ENCODE measurements at places on chromosomes 3 and 15.

GRCh38 chr3:196976941-196977340 lies 8.3 kb upstream of the PIGZ start:
- DNase-seq = no peak

DNA sequence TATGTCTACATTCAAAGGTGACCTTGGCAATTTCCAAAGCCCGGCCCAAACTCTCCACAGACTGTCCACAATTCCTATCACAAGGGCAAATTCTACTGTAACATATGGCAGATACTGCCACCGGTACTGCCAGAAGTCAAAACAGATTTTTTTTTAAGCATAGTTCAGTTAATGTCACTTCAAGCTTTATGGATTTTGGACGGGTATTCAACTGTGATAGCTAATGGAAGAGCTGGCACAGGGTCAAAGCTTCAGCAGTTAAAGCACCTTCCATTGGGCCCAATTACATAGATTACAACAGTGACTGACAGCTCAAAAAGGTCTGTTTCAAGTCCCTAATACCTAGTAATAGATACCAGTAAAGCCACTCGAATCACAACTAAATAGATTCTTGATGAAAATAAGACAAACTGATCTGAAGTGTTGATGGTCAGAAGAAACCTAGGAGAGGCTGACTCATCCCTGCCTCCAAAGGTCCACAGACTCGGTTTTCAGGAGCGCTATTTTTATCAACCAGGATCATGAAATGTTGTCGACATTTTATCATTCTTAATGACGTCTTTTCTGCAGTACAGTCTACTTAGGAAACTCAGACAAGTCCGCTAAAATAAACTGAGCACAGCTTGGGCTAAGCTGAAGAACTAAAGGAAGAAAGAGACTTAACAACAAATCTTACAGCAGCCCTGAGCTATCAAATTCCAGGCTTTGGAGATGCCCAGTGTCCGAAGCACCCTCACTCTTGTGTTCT lies 38.7 kb downstream of the ANXA2 start:
- DNase-seq = no peak

GRCh38 chr15:86743283-86743903 lies 663.7 kb downstream of the AGBL1 start:
- DNase-seq = peak; percentile 1

DNA sequence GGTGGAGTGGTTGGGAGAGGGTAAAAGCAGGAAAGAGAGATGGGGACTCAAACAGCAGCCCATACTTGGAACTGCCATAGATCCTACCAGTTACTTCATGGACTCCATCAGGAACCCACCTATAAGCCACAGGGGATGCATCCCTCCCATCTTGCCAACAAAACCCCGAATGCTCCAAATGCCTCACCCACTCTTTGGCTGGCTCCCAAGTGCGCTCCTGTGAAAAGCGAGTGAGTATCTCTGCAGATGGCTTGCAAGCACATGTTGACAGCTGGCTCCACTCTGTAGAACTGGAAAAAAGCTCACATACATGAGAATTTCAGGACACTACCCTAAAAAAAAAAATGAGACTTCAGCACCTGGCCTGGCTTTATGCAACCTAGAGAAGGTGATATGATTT lies 151.0 kb downstream of the UBE3A start:
- DNase-seq = no peak

DNA sequence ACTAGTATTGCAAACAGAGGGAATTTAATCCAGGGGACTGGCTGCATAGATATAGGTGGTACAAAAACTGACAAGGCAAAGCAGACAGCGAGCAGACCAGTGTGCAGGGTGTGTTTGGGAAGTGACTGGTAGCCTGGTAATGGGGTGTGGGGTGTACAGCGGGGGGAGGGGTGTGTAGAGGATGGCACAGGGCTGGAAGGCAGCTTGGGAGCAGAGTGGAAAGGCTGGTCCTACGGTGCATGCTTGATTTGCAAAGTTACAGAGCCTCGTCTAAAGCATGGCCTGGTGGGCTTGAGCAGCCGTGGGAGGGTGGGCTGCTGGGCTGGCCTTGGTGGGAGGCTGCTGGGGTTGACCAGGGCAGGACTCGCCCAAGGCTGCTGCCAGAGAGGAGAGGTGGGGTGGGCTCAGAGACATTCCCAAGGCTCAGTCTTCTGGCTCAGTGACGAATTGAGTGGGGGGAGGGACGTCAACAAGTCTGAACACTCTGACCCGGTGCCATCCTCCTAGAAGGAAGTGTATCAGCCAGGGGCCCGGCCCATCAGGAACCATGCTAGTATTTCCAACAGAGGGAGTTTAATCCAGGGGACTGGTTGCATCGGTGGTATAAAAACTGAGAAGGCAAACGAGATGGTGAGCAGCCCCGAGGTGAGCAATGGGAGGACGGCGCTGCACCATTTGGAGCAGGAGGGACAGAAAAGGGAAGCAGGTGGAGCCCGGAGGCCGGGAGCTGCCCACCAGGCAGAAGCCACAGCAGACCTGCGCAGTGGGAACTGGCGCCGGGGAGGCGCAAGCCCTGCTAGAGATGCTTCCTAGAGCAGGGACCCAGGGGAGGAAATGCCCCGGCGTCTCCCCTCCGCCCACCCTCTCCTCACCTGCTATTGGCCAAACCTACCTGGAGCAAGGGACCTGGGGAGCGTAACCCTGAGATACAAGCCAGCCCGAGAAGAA lies 29.2 kb downstream of the CPN2 start:
- DNase-seq = no peak

GRCh38 chr15:101120987-101121386 lies 130.9 kb downstream of the CHSY1 start:
- no peak for DNase-seq

DNA sequence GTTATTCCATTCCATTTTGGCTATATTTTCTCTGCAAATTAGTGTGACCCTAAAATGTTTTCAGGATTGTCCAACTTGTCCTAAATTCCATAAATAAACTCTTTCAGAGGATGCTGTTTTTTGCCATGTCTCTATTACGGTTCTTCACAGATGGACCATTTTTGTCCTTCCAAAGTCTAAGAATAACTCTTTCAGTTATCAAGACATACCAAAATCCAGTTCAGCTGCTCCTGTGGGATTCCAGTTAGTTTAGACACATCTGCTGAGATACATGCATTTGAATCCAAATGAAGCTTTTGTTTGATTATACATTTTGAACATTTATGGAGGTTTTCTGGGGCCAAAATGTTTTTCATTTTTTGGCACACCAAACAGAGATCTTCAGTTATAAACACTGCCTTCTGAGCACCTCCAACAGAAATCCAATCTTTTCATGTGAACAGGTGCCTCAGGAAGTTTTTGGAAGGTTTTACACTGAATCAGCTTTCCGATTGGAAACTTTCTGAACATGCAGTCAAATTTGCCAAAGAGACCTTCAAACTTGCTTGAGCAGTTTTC lies 80.7 kb downstream of the TIGIT start:
- DNase-seq = no peak

DNA sequence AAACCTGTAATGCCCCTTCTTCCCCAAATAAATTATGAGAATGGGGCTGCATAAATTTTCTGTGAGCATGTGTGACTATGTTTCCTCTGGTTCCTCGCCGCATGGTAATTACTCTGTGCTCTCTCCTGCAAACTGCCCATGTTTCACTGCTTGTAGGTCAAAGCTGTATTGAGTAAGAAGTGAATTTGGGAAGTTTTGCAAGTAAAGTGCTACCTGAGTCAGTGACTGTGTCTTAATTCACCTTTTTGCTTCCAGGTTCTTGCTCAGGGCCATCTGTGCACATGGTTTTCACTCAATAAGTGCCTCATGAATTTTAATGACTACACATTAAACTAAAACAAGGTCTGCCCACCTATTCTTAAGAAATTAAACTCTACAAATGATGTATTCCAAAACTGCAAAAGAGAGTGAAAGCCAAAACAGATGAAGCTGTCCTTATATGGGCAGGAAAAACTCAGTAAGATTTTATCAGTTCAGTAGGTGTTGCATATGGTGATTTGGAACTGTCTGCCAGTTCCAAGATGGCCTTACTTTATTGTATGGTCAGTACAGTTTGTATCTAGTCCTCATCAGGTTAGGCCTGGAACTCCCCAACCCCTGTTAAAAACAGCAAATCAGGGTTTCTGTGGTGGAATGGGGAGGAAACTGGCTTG lies 100.0 kb downstream of the LPP start:
- DNase-seq = no peak

DNA sequence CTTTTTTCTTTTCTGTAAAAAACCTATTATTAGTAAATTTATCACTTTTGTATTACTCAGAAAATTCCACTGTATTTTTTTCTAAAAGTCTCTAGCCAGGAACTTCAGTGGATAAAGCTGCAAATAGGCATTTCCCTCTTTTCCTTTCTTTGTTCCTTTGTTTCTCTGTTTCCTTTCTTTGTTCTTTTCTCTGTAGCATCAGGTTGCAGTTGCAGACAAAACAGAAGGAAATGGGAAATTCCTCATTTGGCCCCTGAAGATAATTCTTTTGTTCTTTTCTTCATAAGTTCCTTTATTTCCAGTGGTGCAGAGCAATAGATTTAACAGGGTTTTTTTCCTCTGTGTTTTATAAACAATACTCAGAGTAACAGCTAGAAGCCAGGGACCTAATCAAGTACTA lies 416.5 kb downstream of the TBL1XR1 start:
- no peak for DNase-seq

DNA sequence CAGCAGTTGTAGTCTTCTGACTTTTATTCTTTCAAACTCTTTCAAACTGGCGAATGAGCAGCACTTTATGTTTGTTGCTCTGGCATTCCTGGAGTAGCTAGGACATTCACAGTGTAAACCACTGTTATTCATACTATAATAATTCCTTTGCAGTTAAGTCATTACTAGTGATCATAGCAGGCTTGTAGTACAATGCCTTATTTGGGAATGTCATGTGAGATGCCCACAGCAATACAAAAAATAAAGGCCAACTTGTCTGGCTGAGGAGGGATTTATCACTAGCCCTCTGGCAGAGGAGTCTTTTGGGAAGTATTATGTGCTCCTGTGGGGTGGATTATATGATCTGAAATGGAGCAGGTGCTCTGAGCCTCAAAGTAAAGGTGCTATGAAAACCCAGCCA lies 197.2 kb downstream of the VGLL3 start:
- peak; percentile 65 for DNase-seq

GRCh38 chr15:85910834-85911233 lies 116.1 kb upstream of the KLHL25 start:
- no peak for DNase-seq

GRCh38 chr3:45612918-45613602 lies 18.5 kb downstream of the LIMD1 start:
- DNase-seq = peak; percentile 33

DNA sequence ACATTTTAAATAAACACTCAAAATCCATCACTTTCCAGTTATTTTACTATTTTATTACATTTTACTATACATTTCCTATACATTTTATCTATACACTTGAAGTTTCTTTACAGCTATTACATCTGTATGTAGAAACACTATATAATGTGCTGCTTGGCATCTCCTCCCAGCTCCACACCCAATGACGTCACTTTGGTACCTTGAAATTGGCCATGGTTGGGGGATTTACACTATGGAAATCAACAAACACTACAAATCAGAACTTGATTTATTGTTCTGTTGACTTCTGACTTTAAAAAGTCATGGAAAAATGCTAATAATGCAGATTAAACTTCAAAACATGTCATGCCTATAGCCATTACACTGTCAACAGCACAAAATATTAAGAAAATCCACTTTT lies 48.9 kb upstream of the STT3B start:
- no peak for DNase-seq

- DNase-seq = no peak
Observed at GRCh38 chr15:91482799-91483198, 370.7 kb upstream of the SLCO3A1 start.

GRCh38 chr3:105322570-105323273 lies 44.0 kb upstream of the ALCAM start:
- DNase-seq = no peak

DNA sequence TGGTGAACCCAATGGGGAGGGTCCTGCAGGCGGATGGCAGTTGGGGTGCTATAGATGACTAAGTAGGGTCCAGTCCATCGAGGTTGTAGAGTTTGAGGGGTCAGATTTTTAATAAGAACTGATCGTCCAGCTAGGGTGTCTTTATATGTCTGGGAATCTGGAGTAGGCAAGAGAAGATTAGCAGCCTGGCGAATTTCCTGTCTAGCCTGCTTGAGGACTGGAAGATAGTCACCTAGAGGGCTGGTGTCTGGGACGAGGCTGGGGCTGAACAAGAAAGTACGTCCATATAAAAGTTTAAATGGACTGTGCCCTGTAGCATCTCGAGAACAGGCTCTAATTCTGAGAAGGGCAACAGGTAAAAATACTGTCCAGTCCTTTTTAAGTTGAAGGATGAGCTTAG lies 6.7 kb upstream of the IP6K2 start:
- DNase-seq = no peak

GRCh38 chr3:115553796-115554486 lies 69.4 kb upstream of the GAP43 start:
- no peak for DNase-seq

DNA sequence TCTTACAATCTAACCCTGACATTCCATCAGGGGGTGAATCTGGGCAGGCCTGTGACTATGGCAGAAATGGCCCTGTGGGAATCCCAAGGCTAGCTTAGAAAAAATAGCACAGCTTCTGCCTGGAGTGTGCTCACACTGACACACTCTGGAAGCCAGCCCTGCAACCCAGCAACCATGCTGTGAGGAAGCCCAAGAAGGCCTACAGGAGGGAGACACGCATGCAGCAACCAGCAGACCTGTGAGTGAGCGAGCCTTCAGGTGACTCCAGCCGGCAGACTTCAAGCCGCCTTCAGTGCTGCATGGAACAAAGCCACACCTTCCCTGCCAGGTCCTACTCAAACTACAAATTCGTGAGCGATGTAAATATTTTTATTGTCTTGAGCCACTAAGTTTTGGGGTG lies 26.1 kb downstream of the RAB6B start:
- DNase-seq = no peak

DNA sequence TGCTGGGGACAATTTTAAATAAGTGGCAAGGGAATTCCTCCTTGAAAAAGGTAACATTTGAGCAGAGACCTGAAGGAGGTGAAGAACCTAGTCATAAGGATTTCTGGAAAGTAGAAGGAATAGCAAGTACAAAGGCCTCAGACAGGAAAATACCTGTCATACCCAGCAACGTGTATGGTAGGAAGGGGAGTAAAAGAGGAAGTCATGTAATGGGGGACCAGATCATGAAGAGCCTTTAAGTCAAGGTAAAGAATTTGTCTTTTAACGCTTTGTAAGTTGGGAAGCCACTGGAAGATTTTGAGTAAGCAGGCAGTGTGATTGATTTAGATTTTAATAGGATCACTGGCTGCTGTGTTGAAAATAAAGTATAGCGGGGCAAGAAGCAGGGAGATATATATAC lies 43.4 kb upstream of the FAH start:
- DNase-seq = no peak

GRCh38 chr15:96720656-96721055 lies 390.2 kb downstream of the NR2F2 start:
- no peak for DNase-seq

- no peak for DNase-seq
Observed at GRCh38 chr3:187811585-187812250, 66.5 kb upstream of the BCL6 start.

GRCh38 chr3:150312018-150312657 lies 96.0 kb upstream of the TSC22D2 start:
- no peak for DNase-seq

Data from globus pallidus (tissue), 1 donor.